Stimulated activated CD8-positive, alpha-beta memory T cell treated with anti-CD3 and anti-CD28 coated beads, Interleukin-4, amount 100 ng/mL, for 4 hours (primary cell): ENCODE measurements at places on chromosomes 11 and 22.

DNA sequence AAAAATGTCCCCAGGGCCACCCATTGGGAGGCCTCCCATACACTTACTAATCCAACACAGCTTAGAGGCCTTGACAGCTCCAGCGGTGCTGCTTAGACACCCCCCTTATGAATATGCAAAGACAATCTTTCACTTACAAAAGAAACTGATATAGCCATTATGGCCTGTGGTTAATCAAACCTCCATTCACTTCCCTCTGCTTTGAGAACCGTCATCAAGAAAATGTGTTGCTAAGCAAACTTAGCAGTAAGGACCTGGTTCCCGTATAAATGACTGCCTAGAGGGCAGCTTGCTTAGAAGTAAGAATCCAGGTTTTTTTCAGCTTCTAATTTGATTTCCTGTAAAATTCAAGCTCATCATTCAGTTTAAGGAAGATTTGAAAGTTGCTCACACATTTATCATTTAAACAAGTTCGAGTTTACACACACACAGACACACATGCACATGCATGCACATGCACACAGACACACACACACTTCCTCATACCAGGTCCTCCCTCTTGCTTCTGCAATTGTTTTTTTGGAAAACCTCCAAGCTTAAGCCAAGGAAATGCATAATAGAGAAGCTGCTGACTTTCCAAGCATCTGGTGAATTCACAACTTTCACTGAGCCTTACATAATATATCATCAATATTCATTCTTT, 137.7 kb upstream of the BLID start:
- DNase-seq = no peak

GRCh38 chr11:86537541-86538222, 134.7 kb downstream of the ME3 start:
- no peak for DNase-seq

DNA sequence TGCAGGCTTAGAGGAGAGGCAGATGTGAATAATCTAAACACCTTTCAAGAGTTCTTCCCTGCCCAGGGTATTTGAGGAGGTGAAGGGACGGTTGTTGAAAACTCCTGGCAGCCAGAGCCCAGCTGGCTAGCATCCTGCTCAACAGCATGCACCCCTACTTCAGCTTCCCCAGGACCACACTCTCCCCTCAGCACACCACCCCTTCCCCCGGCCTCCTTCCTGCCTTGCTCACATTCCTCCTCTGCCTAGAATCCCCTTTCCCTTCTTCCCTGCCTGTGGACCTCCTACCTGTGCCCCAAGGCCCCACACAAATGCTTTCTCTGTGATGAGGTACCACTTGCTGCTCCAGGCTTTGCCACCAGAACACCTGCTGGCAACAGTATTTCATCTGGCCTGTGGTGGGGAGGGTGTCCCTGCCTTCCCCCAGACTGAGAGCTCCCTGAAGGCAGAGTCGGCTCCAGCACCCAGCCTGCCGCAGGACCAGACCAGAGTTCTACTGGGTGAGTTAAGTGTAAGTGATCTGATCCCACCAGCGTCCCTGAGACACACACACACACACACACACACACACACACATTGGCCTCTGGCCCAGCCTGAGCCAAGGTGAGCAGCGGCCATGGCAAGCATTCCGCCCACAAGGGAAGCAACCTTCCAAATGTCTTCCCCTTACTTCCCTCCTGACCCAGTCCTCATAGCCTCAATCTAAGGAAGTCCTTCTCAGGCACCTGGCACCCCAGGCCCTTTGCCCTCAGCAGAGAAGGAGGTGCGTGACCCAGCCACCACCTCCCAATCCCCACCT, 79.5 kb downstream of the PDE2A start:
- DNase-seq = no peak

DNA sequence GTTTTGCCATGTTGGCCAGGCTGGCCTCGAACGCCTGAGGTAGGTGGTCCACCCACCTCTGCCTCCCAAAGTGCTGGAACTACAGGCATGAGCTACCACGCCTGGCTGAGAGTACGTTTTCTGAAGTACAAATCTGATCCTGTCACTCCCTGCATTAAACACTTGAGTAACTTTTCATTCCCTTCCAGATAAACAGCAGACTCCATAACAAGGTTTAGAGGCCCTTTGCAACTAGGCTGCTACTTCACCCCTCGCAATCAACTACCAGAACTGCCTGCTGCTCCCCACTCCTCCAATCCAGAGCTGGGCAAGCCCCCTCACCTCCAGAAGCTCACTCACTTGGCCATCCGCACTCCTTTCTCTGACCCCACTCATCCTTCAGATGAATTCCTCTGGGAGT, 1.5 kb downstream of the KCTD14 start:
- DNase-seq = no peak

GRCh38 chr22:18044548-18045271, 20.3 kb upstream of the MICAL3 start:
- DNase-seq = no peak

DNA sequence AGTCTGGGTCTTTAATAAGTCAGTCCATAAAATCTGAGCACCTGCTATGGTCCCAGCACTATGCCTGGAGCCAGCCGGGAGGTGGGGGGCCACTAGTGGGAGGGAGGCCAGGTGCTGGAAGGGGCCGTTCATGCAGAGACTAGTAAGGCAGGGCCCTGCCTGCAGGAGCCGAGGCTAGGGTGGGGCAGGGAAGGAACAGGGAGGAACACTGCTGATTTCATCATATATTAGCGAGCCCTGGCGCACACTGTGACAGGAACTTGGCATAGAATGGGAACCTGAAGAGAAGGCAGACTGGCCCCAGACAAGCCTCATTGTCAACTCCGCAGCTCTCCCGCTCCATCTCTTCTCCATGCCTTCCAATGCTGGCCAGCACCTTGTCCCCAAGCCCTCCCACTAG, 7.1 kb downstream of the VSIG10L2 start:
- no peak for DNase-seq

GRCh38 chr22:43485502-43486089, 73.8 kb downstream of the MPPED1 start:
- no peak for DNase-seq
